Naive thymus-derived CD8-positive, alpha-beta T cell (primary cell): ENCODE measurements at places on chromosomes 2 and 18.
A peak's percentile ranks its signal among the peaks of the same experiment; 100 is the strongest.

- no peak for DNase-seq
These were observed 60.6 kb downstream of the IRS1 start for GRCh38 chr2:226738821-226739544.

- DNase-seq: no peak
These were observed 124.5 kb downstream of the VAPA start for GRCh38 chr18:10038268-10038667.

- DNase-seq: no peak
These were observed 108.8 kb downstream of the SPHKAP start for GRCh38 chr2:228072669-228073068.

GRCh38 chr2:67243919-67244318 is 153.2 kb upstream of the ETAA1 start:
- DNase-seq: no peak

DNA sequence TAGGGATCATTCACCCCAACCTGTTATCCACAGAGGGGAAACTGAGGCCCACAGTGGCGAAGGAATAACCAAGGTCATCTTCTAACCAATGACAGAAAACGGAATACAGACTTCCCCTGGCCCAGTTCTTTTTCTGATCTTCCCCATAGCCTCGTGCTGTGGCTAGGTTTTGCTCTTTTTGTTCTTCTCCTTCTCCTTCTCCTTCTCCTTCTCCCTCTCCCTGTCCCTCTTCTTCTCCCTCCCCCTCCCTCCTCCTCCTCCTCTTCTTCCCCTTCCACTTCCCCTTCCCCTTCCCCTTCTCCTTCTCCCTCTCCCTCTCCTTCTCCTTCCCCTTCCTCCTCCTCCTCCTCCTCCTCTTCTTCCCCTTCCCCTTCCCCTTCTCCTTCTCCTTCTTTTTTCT is 12.9 kb upstream of the TWIST2 start:
- DNase-seq: no peak

DNA sequence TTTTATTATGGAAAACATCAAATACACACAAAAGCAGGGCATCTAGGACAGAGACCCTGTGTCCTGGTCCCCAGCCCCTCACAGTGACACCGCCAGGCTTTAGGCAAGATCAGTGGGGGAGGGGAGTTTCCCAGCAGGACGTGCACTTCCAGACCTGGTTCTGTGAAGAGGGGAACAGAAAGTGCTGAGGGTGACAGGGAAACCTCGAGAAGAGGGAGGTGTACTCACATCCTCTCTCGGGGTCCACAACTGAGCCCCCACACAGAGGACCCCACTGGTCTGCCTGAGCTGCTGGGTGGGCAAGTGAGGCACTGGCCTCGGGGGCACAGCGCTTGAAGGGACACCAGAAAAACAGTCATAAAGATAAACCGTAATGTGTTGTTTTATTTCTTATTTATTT is 4.4 kb upstream of the GPR35 start:
- no peak for DNase-seq

DNA sequence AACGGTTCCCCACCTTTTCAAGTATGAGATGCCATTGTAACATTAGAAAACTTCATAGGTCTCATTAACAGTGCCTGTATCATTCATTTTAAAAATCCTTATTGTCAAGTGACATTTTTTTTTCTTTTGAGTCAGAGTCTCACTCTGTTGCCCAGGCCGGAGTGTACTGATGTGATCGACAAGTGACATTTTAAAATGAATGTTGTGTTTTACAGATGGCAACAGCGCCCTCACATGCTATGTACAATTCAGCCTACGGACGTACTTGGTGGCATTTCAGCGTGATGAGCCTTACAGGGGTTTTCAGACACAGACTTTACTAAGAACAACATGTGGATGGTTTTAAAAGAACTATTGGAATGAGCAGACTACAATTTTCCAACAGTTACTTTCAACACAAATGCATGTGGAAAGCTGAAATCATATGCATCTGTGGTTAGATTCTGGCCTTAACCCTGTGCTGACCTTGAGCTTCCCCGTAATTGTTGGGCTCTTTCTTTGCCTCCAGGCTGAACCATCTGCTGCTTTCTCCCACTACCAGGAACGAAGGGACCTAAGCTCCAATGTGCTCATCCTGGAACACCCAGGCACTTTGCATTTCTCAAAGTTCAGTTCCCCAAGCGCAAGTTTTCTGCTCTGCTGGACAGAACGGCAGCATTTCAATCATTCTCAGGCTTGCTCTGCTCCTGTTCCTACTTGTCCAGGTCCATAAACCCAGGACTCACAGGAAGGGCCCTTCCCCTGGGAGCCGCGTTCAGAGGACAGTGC is 119.9 kb upstream of the NDUFV2 start:
- DNase-seq: no peak

DNA sequence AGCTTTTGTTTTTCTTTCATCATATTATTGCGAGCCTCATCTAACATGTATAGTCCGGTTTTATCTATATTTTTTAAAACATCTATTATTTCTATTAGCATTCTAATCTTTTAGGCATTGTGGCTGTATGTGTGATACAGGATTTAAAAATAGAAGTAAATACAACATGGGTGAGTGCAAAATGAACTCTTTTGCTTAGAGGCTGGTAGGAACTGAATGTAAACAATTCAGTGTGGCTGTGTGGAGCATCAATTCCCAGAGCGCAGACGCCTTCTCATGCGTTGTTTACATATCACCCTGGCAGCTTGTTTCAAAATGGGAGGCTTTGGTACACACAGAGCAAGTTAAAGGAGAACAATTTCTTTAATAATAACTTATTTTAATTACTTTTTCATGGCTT is 836 bp downstream of the DTNA start:
- no peak for DNase-seq

GRCh38 chr2:72271766-72272641 is 124.3 kb upstream of the CYP26B1 start:
- no peak for DNase-seq

DNA sequence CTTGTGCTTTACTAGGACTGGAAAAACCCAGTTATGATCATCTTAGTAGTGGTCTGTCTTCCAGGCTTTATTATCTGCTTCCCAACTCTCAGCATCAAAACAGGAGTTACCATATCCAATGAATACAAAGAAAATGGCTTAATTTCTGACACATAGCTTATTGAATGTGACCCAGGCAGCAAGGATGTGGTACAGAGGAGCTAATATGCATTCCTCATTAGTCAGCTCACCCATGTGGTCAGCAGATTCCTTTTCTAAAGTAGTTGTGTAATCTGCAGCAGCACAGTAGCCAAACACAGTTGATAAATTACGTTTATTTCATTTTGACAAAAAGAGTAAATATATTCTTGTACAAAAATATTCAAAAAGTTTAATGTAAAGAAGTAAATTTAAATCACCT is 43.6 kb downstream of the TSPYL6 start:
- DNase-seq: no peak

- no peak for DNase-seq
These were observed 25.3 kb upstream of the STAM2 start for GRCh38 chr2:152200565-152201465.

DNA sequence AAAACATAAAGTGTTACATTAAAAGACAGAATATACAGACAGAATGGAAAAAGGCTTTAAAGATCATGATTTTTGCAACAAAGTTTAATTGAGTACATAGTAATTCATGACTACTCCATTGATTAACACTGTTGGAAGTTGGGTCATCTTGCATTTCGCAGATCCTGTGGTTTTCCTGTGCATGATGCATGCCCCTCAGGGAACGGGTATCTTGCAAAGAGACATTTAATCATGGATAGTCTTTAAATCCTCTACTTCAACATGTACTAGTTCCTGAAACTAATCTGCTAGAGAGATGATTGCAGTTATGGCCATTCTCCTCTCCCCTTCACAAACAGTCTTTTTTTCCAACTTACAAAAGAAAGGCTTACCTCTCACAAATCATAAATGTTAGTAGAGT is 155.6 kb upstream of the DSEL start:
- DNase-seq: no peak

DNA sequence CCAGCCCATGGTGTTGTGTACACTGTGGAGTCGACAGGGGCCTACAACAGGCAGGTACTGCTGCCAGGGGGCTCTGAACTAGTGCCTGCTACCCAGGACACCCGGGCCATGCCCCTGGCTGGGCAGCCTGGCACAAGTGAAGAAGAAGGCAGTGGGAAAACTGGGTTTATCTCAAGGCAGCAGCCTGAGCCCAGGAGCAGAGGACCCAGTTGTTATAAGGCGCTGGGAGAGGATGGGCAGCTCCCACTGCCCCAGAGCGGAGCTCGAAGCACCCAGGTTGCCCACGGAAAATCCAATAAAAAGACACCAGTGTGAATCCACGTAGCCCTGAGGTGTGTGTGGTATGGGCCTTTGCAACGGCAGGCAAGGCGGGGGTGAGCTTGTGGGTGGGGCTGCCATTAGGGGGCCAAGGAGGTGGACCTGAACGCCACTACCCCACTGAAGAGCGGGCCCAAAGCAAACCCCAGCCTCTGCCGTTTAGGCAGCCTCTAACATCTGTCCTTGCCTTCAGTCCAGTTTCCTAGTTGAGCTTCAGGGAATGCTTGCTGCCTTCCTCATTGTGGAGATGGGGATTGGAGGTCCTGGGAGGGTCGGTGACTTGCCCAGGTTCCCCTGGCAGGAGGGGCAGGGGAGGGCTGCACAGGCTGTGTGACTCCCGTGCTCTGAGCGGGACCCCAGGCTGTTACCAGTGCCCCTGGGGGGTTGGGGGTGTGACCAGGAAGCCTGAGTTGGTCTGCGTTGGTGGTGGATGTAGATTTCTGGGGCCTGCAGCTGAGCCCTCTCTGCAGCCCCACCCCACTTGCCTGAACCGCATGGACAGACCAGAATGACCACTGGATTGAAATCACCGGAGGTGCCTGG is 16.0 kb downstream of the ARID5A start:
- peak; percentile 23 for DNase-seq

- DNase-seq: no peak
These were observed 43.1 kb downstream of the KCTD18 start for GRCh38 chr2:200466425-200467418.
